Left renal pelvis (tissue), 4 donors: ENCODE measurements at places on chromosomes 16 and 17. TPM values are rescaled to one million over a fixed set of nuclear protein-coding genes. Genes with fewer than 3 reads are reported as not detected.

SOST gene
- 48.6 TPM for polyA plus RNA-seq

CA10 gene
- polyA plus RNA-seq, result 16.1 TPM

PRSS27 gene
- polyA plus RNA-seq, result 0.89 TPM

CD300E gene
- 0.26 TPM for polyA plus RNA-seq

SMIM22 gene
- polyA plus RNA-seq, result 11.8 TPM

KCNG4 gene
- not detected for polyA plus RNA-seq

ABCA9 gene
- polyA plus RNA-seq, result 4.4 TPM

KCNH6 gene
- polyA plus RNA-seq, result 2.5 TPM

PCGF2 gene
- 94.2 TPM for polyA plus RNA-seq

SLFN11 gene
- polyA plus RNA-seq, result 10.9 TPM

SLC22A31 gene
- polyA plus RNA-seq, result 0.40 TPM

CRYM gene
- polyA plus RNA-seq, result 5.9 TPM
